Esophagus squamous epithelium (tissue), 5 donors: ENCODE measurements at places on chromosomes 11 and 22. TPM values are rescaled to one million over a fixed set of nuclear protein-coding genes. Genes with fewer than 3 reads are reported as not detected.

OR52E2 gene
- not detected for total RNA-seq

OR8G1 gene
- not detected for total RNA-seq

BAIAP2L2 gene
- 3.3 TPM for total RNA-seq

POU2F3 gene
- total RNA-seq, result not detected

EHF gene
- total RNA-seq, result 388 TPM

RIMBP3C gene
- total RNA-seq, result not detected

SEC14L2 gene
- total RNA-seq, result 16.6 TPM

OTOG gene
- not detected for total RNA-seq

GUCY1A2 gene
- total RNA-seq, result 0.19 TPM

GAB4 gene
- total RNA-seq, result not detected

DNA sequence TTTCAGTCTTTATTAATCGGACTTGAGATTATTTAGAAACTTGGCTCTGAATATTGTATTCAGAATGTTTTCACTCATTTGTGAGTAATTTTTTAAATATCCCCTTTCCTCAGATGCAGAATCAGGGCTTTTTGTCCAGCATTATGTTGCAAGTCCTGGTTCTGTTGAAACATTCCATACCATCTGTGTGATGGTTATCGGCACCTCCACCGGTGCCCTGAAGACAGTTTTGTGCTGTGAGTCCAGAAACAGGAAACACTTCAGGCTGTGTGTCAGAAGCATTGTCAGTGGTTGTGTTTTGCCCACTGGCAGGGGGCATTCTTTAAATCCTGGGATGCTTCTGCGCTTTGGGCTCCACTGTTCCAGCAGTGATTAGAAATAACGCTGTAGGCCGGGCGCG, 20.4 kb downstream of the CDPF1 start:
- DNase-seq, result no peak
- no peaks in the 10 kb centered on the region for H3K36me3 ChIP-seq
- H3K4me3 ChIP-seq, result no peak overlapping the region
- no peaks in the 10 kb centered on the region for H3K27me3 ChIP-seq

DNA sequence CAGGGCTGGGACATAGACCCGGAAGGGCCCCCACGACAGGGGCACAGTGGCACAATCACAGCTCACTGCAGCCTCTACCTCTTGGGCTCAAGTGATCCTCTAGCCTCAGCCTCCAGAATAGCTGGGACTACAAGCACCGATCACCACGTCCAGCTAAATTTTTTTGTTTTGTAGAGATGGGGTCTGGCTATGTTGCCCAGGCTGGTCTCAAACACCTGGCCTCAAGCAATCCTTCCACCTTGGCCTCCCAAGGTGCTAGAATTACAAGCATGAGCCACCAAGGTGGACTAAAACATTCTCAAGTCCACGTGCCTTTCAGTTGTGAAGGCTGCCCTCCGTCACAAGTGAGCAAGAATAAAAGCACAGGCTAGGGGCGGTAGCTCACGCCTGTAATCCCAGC, 10.1 kb upstream of the COMT start:
- H3K36me3 ChIP-seq, result no peaks in the 10 kb centered on the region
- no peak overlapping the region for H3K4me3 ChIP-seq
- H3K4me1 ChIP-seq, result no peaks in the 10 kb centered on the region
- no peak overlapping the region for H3K27ac ChIP-seq

GRCh38 chr11:46760429-46761128, 41.6 kb downstream of the F2 start:
- H3K36me3 ChIP-seq, result peaks cover 100% of the 10 kb centered on the region
- no peak overlapping the region for H3K27ac ChIP-seq
- no peaks in the 10 kb centered on the region for H3K4me1 ChIP-seq
- H3K4me3 ChIP-seq, result no peak overlapping the region
- DNase-seq, result no peak

GRCh38 chr11:11022125-11022730, 164.4 kb upstream of the ZBED5 start:
- no peaks in the 10 kb centered on the region for H3K27me3 ChIP-seq
- no peak overlapping the region for H3K4me3 ChIP-seq
- no peak for DNase-seq
- H3K4me1 ChIP-seq, result no peaks in the 10 kb centered on the region
- H3K27ac ChIP-seq, result no peak overlapping the region

DNA sequence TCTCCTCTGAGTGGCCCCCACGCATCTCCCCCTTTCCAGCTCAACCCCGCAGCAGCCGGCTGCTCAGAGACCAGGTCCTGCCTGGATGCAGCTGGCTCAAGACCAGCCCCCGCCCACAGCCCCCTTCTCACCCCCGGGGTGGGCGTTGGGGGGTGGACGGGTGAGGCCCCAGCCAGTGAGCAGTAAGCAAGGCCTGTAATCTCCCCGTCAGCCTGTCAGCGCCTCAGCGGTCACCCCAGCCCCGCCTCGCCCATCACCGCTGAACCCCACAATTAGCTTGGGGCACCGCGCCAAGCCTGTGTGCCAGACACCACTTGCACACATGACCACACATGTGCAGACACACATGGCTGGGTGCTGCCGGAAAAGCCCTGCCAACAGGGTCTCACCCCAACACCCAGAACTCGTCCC, 5.9 kb downstream of the PLXNB2 start:
- no peak for DNase-seq
- H3K27ac ChIP-seq, result peak overlapping the region; percentile 97
- H3K27me3 ChIP-seq, result no peaks in the 10 kb centered on the region
- H3K36me3 ChIP-seq, result no peaks in the 10 kb centered on the region
- H3K4me3 ChIP-seq, result peak overlapping the region; percentile 18
- H3K4me1 ChIP-seq, result peaks cover 100% of the 10 kb centered on the region

- no peak overlapping the region for H3K4me3 ChIP-seq
- H3K27me3 ChIP-seq, result no peaks in the 10 kb centered on the region
- no peak overlapping the region for H3K27ac ChIP-seq
- DNase-seq, result no peak
- no peaks in the 10 kb centered on the region for H3K4me1 ChIP-seq
These were observed 4.5 kb downstream of the SLC22A6 start for GRCh38 chr11:62980133-62980760.

- peaks cover 20% of the 10 kb centered on the region for H3K4me1 ChIP-seq
- H3K27ac ChIP-seq, result no peak overlapping the region
- H3K4me3 ChIP-seq, result no peak overlapping the region
- DNase-seq, result no peak
These were observed 4.8 kb downstream of the SAAL1 start for GRCh38 chr11:18100926-18101656.

DNA sequence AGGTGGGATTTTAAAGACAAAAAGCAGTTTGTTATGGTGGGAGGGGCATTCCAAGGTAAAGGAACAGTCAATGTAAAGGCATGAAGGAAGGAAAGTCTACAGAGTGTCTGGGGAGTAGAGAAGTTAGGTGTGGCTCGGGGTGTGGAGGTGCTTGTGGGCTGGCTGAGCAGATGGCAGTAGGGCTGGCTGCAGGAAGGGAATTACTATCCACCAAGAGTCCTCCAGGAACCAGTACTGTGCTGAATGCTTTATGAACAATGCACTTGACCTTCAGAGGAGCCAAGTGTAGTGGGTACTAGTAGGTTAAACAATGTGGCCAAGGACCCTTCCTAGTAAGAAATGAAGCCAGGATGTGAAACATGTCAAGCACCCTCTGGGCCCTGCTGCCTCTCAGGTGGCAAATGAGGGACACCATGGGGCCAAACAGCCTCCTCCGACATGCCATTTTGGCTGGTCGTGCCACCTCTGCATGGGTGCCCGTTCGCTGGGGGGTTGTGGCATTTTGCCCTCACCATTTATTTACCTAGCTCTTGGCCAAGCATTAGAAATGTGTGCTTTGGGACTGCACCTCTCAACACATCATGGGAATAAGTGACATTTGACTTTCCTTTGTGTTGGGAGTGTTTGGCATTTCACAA, 123.6 kb upstream of the TENM4 start:
- H3K36me3 ChIP-seq, result no peaks in the 10 kb centered on the region
- no peak overlapping the region for H3K27ac ChIP-seq
- no peaks in the 10 kb centered on the region for H3K4me1 ChIP-seq
- no peak overlapping the region for H3K4me3 ChIP-seq

- no peak for DNase-seq
- no peaks in the 10 kb centered on the region for H3K27me3 ChIP-seq
- peaks cover 33% of the 10 kb centered on the region for H3K4me1 ChIP-seq
These were observed 907 bp upstream of the PHLDA2 start for GRCh38 chr11:2929950-2930703.

DNA sequence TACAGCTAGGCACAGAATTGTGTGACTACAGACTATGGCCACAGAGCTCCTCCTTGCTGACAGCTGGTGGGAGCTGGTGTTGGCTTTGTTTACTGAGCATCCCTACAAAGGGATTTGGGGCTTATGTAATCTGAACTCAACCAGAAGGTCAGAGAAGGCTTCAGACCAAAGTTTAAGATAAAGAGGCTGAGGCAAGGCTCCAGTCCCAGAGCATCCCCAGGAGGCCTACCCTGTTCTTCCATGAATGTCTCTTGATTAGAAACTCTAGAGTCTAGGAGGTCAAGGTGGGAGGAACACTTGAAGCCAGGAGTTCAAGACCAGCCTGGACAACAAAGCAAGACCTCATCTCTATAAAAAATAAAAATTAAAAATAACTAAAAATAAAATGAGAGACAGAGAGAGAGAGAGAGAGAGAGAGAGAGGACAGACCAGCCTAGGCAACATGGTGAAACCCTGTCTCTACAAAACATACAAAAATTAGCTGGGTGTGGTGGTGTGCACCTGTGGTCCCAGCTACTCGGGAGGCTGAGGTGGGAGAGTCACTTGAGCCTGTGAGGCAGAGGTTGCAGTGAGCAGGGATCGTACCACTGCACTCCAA, 125.5 kb upstream of the SERPIND1 start:
- no peak overlapping the region for H3K4me3 ChIP-seq
- H3K27ac ChIP-seq, result no peak overlapping the region
- no peaks in the 10 kb centered on the region for H3K27me3 ChIP-seq
- no peaks in the 10 kb centered on the region for H3K36me3 ChIP-seq

- H3K4me1 ChIP-seq, result peaks cover 20% of the 10 kb centered on the region
- no peak for DNase-seq
- H3K4me3 ChIP-seq, result no peak overlapping the region
- no peaks in the 10 kb centered on the region for H3K27me3 ChIP-seq
- H3K36me3 ChIP-seq, result no peaks in the 10 kb centered on the region
- H3K27ac ChIP-seq, result peak overlapping the region; percentile 48
These were observed 117.3 kb upstream of the TEAD1 start for GRCh38 chr11:12556788-12557384.

DNA sequence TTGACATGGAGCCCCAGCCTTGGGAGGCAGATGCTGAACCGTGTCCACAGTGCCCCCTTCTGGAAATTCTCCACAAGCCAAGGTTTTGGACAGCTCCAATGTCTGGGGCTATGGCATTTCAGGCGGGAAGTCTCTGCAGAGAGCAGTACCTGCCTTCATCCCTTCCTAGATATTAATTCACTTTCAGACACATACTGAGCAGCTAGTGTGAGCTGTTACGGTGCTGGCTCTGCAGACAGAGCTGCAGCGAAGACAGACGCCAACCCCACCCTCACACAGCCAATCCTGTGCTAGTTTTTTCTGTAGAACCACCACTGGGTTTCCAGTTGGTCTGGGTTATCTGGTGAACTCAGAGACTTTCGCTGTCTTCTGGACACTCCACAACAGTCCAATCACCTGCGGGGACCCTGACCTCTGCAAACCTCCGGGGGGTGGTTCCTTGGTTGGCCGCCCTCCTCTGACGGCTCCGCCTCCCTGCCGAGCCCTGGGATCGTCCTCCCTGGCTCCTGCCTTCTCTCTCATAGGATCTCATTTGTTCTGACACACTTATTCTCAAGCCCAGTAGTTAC, 9.1 kb downstream of the LMF2 start:
- no peak overlapping the region for H3K4me3 ChIP-seq
- H3K27me3 ChIP-seq, result no peaks in the 10 kb centered on the region
- H3K27ac ChIP-seq, result no peak overlapping the region
- H3K36me3 ChIP-seq, result no peaks in the 10 kb centered on the region
- no peaks in the 10 kb centered on the region for H3K4me1 ChIP-seq

- H3K4me3 ChIP-seq, result no peak overlapping the region
- no peak overlapping the region for H3K27ac ChIP-seq
- DNase-seq, result no peak
- peaks cover 99% of the 10 kb centered on the region for H3K36me3 ChIP-seq
These were observed 94.2 kb upstream of the YWHAH start for GRCh38 chr22:31850135-31850534.

DNA sequence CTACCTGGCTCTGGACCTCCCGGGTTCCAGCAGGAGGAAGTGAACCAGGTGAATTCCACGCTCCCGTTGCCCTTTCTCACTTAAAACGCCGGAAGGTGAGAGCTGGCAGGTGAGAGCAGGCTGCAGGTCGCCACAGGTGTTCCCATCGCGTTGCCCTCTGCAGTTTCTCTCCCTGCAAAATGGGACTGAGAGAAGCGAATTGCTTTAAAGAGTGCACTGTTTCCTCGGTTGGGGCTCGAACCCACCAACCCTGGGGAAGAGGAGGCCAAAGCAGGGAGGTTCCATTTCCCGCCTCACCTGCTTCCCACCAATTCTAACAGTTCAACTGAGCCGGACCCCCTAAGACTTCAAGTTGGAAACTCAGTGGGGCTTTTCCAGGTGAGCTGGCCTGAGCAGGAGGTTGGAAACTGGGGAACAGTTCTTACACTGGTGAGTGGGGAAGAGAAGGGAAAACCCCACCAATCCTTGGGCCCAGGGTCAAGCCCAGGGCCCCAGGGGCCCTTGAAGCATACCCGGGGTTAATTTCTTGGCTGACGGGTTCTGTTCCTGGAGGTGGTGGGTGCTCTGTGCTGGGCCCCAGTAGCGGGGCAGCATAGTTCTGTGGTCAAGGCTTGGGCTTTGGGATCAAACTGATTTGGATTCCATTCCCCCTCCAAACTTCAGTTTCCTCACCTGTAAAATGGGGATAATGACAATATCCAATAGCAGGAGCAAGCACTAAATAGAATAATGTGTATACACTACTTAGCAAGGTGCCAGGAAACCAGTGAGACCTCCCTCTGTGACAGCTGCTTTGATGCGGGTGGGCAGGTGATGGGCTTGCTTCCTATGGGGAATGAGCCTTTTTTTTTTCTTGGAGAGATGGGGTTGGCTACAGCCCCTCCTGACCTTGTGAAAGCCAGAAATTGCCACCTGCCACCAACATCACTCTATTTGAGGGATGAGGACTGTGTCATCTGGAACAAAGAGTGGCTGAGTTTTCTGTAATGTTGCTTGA, 788 bp downstream of the CD82 start:
- H3K27ac ChIP-seq, result peak overlapping the region; percentile 94
- H3K27me3 ChIP-seq, result no peaks in the 10 kb centered on the region
- H3K36me3 ChIP-seq, result no peaks in the 10 kb centered on the region
- H3K4me1 ChIP-seq, result peaks cover 81% of the 10 kb centered on the region
- no peak for DNase-seq

GRCh38 chr11:83809274-83809673, 523.1 kb upstream of the CCDC90B start:
- no peaks in the 10 kb centered on the region for H3K36me3 ChIP-seq
- H3K27ac ChIP-seq, result no peak overlapping the region
- DNase-seq, result no peak
- no peaks in the 10 kb centered on the region for H3K4me1 ChIP-seq
- H3K27me3 ChIP-seq, result no peaks in the 10 kb centered on the region

- H3K4me1 ChIP-seq, result no peaks in the 10 kb centered on the region
- H3K36me3 ChIP-seq, result no peaks in the 10 kb centered on the region
- no peak for DNase-seq
- no peak overlapping the region for H3K4me3 ChIP-seq
- H3K27ac ChIP-seq, result no peak overlapping the region
These were observed 14.3 kb downstream of the GDPD4 start for GRCh38 chr11:77287136-77287535.

GRCh38 chr11:70667767-70668166, 269.4 kb downstream of the CTTN start:
- no peak for DNase-seq
- no peak overlapping the region for H3K27ac ChIP-seq
- H3K36me3 ChIP-seq, result no peaks in the 10 kb centered on the region
- H3K27me3 ChIP-seq, result peaks cover 5% of the 10 kb centered on the region
- no peak overlapping the region for H3K4me3 ChIP-seq
- no peaks in the 10 kb centered on the region for H3K4me1 ChIP-seq
